CD4-positive, alpha-beta T cell treated with Interleukin-10 for 1 hour (primary cell): ENCODE measurements at places on chromosomes 11 and 22.

DNA sequence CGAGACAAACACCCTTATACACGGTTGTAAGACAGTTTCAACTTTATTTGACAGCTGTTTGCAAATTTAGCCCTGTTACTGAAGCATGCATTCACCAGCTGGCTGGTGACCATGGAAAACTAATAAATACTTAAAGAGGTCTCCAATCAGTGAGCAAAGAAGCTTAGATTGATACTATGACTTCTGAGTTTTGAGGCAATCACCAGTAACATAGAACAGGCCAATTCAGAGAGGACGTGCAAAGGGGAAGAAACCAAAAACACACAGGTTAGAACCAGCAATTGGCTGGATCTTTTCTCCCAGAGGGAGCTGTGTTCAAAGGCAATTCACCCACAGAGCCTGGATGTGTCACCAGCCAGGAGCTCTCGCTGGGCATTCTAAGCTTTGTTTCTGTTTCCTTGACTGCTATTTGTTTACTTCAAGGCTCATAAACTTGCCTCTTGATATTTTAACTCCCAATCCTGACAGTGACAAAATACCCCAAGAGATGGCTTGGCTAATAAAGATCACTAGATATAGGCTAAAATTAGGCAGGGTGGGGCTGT, 113.6 kb upstream of the MTMR2 start:
- DNase-seq = no peak

DNA sequence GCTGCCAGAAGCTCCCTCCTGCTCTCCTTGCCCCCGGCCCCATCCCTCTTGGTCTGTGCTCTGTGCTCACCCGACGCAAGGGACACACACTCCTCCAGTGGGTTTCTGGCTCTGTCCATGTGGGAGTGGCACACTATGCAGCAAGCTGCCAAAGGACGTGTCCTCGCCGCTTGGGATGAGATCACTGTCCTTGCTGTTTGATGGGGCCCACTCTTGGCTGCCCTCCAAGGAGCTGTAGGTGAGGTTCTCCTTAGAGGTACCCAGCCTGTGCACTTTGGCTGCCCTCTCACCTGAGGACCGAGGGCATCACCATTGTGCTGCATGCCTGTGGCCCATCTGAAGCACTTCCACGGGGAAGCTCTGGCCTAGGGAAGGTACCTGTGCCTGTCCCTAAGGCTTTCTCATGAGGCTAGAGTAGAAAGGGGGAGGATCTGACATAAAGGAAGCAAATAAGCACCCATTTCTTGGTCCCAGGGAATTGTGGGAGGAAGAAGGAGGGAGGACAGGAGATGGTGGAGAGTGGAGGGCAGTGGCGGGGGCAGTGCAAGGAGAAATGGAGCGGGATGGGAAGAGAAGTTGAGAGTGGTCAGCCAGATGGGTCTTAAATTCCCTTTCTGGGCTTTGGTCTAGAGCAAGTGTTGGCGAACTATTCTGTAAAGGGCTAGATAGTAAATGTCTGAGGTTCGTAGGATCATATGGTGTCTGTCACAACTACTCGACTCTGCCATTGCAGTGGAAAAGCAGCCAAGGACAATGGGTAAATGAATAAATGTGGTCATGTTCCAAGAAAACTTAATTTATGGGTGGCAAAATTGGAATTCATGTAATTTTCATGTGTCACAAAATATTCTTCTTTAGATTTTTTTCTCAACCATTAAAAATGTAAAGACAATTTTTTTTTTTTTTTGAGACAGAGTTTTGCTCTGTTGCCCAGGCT, 47.0 kb upstream of the AMPD3 start:
- no peak for DNase-seq

DNA sequence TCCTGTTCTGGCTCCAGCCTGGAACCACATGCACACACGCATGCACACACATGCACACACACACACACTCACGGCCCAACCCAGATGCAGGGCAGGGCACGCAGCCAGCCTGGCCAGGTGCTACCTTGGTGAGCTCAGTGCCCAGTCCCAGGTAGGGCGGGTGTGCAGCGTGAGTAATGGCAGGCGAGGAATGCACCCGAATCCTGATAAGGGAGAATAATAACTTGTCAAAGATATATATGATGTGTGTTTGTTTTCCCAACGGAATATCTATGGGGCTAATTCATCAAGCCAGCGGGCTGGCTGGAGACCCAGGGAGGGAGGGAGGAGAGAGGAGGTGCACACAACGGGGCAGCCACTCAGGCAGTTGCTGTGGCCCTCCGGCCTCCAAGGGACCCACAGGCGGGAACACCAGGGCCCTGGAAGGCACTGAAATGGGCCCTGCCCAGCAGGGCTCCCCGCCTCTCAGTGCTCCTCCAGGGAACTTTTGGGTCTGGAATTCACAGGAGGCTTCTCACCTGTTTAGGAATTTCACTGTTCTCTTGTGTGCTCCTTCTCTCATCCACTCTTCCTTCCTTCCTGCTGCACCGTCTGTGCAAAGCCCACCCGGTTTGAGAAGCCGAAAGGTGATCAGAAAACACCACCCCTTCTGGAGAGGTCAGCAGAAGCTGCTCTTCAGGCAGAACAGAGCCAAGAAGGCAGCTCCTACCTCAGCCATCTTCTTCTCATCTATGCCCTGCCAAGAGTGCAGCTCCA, 79.0 kb downstream of the BUD13 start:
- DNase-seq = no peak

GRCh38 chr22:49328118-49328475, 499.6 kb downstream of the BRD1 start:
- no peak for DNase-seq

DNA sequence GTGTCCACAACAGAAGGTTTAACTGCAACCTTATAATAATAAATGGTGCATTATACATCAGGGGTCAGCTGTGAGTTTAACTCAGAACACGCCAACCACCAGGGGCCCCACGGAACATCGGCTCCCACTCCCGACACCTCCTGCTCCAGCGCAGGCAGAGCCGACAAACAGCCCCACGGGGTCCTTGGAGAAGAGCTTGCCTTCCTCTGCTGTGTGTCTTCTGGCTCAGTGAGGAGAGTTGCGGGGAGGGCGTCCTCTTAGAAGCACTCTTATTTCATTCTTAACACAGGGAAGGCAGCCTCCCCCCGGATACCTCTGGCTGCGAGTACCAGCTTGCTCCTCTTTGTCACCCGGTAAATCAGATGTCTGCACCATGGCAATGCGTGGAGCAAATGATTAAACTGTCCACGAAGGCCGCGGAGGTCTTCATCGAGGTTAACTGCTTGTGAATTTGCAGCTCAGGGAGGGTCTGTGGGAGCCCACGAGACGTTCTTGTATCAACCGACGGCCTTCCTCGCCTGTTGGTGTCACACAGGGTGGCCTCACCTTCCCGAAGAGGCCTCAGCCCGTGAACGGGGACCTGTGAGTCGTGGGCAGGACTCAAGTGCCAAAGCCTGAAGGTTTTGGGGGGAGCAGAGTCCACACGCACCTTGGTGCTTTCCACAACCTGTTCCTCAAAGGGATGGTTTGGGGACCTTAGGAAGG, 464.0 kb downstream of the BRD1 start:
- DNase-seq = no peak

DNA sequence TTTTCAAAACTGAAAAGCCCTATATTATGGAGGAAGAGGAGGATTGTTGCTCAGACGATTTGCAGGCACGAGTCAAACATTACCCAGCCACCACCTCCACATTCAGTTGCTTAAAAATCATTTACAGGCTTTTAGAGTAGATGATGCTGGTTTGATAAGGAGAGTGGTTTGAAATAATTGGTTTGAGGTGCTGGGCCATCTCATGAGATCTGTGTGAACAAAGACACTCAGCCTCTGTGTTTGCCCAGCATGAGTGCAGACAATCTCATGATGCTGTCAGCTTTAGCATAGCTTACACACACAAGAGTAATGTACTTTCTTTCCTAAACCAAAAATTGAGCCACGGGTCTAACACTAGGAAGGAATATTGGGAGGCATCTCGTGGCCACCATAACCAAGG, 4.3 kb downstream of the SLC43A3 start:
- no peak for DNase-seq

DNA sequence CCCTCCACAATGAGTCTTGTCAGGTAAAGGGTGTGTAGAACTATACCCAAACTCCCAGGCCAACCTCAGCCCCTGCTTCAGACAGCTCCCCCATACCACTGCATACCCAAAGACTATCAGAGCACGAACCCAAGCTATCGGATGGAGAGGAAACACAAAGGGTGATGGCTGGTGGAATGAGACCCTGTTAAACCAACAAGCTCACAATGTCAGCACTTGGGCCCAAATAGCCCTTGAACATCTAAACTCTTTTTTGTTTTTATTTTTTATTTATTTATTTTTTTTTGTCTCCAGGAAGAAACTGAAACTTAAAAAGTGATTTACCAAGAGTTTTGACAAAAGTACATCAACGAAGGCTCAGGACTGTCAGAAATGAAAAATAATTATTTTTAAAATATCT, 10.6 kb downstream of the DGCR2 start:
- no peak for DNase-seq

GRCh38 chr11:63835158-63835545, 3.8 kb upstream of the MARK2 start:
- DNase-seq = no peak

DNA sequence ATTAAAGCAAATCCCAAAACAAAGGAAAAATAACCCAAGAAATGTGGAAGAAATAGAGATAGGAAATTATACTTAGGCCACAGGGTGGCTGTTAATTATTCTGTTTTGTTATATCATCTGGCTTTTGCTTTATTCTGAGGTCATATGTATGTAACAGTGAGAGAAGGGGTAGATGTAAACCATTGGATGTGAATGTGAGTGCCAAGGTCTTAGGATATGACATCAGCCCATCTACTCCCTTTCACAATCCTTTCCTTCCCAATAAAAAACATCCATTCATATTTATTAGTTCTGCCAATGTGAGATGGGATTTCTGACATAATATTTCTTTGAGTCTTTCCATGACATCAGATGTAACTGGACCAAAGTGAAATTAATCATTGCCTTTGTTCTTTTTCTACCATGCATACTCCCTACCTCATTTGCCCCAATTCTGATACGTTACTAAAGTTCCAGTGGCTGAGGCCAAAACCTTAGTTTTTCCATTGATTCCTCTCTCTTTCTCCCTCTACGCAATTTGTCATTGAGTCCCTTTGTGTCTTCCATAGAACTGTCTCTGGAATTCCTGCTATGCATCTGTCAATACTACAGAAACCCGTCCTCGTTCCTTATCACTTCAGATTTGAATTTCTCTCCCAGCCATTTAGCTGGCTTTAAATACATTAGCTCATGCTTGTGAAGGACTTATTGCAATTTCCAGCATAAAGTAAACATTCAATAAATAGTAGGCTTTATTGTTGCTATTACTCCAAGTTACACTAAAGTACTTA, 170.3 kb downstream of the ARHGAP42 start:
- no peak for DNase-seq

DNA sequence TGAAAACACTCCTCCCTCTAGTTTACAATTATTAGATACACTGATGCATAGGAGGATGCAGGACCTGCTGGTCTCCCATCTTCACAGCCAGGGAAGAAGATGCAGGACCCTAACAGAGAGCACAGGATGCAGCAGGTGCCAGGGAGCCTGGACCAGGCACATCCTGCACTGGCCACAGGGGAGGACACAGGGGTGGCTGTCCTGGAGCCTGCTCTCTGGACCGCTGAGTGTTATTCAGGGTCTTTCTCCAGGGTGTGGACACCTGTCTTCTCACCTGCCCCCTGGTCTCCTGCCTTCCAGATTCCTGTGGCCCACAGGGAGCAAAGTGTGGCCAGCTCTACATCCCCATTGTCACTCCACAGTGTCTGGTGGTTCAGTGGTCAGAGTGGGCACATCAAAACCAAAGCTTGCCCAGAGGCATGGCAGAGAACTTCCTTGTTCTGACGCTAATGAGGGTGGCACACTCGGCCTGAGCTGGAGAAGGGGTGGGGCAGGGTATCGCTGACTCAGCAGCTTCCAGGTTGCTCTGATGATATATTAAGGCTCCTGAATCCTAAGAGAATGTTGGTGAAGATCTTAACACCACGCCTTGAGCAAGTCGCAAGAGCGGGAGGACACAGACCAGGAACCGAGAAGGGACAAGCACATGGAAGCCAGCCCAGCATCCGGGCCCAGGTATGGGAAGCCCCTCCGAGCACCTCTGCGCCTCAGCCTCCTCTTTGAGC, at the start of gene APOBEC3A:
Gene APOBEC3A (plus strand): TSS at position 564 of the 725 bp plus-strand sequence. CDS start 83 bp downstream, at position 647.
- peak; percentile 13 for DNase-seq

DNA sequence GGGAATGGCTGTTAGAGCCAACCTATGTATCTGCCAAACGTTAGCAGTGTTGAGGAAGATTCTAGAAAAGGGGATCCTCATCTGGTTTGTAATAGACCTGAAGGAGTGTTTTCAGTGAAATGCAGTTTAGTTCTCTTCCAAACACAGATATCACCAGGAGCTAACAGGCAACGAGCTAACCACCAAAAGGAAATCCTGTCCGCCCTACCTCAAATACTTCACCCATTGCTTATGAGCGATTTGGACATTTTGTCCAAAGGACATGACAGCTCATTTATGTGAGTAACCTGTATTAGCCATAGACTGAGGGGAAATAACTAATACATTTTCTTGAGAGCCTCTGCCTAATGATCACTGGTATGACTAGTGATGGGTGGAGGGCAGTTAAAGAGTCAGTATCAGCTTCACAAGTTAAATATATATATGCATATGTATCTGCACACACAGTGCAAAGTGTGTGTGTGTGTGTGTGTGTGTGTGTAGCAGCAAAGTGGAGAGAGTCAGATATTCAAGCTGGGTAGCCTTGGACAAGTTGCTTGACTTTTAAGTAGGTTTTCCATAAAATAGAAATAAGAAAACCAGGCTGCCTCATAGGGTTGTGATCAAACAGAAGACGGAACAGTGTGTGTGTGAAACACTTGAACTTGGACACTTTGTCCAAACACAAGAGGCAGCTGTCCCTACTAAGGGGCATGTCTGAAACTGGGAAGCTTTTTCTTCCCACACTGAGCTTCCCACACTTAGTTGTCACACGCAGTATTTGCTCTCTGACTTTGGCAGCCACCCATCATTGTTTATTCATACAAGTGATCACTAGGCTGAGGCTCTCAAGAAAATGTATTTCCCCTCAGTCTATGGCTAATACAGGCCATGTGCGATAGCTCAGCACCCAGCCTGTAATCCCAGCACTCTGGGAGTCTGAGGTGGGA, 940 bp upstream of the C11orf91 start:
- DNase-seq = peak; percentile 9
